Cerebellar nuclear complex (tissue), 1 donor: ENCODE measurements at places on chromosomes 7 and 10.
A peak's percentile ranks its signal among the peaks of the same experiment; 100 is the strongest.

GRCh38 chr7:21330462-21331178 is 97.3 kb upstream of the SP4 start:
- DNase-seq, result no peak

- DNase-seq, result no peak
Observed at GRCh38 chr7:94149789-94150545, 145.8 kb upstream of the BET1 start.

GRCh38 chr10:541750-542371 is 147.6 kb downstream of the DIP2C start:
- DNase-seq, result peak; percentile 59

DNA sequence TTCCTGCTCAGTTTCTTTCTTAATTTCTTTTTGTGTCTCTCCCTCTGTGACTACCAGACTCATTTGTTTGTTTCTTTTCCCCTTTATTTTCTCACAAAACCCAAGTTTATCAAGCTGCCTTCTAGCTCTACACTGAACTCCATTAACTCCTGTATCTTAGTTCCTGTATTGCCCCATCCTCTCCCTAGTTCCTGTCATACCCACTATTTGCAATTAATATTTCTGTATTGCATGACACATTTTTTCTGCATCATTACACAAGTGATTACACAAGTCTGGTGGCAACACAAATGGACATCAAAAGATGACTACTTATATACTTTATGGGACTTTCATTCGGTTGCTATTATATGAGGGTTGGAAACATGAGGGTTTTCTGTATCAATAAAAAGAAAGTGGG is 26.9 kb upstream of the OR9A4 start:
- DNase-seq, result no peak

DNA sequence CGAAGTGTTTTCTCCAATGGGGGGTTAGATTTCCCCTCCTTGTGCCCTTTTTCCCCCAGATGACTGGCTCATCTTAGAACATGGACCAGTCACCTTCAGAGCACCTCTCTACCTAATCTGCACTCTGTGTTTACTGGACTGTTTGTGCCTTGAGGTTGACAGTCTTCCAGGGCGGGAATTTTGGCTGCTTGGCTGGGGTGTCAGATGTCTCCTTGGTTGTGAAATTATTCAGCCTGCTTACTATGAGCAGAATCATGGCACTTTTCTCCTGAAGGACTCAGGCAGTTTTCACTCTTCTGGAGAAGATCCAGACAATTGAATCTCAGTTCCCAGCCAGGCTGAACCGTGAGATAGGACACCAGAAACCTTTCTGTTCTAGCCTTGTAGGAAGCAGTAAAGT is 60.3 kb upstream of the NFKB2 start:
- DNase-seq, result peak; percentile 45

DNA sequence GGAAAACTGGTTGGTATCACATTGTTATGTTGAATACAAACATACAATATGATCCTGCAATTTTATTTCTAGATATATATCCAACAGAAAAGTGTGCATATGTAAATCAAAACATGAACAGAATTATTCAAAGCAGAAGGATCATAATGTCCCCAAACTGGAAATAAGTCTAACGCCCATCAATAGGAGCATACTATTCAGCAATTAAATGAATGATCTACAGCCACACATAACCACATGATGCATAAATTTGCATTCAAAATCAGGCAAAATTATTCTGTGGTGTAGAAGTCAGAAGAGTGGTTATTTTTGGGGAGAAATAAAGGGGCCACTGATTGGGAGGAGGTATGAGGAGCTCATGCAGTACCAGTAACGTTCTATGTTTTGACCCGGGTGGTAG is 28.6 kb downstream of the NPY start:
- no peak for DNase-seq

DNA sequence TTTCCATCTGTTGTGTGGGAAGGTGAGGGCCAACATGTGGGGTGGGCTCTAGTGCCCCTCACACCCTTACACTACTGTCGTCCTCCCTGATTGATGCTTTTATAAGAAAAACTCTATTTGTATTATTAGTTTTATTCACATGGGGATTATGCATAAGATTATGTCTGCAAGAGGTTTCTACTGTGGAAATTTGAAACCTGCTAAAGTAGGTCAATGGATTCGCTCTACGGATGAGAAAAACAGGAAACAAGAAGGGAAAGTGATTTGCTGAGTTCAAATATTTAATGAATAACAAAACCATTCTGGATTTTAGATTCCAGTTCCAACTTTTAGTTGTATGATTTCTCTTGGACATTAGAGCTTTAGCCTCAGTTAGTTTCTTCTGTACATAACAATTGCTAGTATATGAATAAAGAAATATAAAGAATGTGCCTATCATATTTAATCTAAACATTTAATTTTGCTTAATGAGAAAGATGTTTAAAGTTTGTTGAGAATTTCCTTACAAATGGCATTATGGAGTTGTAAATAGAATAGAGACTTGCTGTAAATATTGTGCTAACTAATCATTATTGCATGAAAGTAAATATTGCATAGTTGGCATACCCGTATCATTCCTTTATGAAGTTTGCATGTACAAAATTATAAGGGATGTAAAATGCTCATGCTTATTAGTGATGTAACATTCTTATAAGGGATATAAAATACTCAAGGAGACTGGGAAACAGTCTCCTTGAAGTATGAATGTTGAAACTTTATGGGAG is 193.8 kb downstream of the THSD7A start:
- no peak for DNase-seq

DNA sequence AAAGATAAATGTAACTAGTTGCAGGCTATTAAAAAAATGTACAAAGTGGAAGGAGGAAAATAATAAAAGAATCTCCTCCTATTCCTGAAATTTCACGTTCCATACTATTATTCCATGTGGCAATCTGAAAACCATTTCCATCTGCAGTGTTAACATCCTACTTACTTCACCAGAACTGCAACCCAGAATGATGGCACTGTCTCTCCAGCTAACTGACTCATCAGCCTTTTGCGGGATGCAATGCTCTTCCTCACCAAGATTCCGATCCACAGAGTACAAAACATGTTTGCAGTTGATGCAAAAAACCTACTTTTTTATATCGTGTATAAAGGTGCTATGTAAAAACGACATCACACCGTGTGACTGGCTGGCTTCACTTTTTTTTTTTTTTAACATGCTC is 50.8 kb downstream of the ESYT2 start:
- DNase-seq, result no peak

DNA sequence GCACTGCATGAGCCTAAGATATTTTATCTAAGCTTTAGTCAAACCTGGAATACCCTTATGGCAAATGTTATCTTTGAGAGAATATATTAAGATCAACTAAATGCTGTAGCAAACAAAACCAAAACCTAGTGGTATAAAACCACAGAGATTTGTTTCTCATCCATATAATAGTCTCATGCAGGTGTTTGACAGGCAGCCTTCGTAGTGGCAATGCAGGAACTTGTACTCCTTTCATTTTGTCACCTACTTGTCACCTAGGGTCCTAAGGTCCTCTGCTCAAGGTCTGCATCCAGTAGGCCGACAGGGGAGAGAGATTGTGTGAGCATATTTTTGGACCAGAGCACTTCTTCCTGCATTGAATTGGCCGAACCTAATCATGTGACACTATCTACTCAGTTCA is 352.6 kb downstream of the GPR37 start:
- no peak for DNase-seq

GRCh38 chr7:44079331-44080021 is 2.9 kb downstream of the POLM start:
- DNase-seq, result no peak

- DNase-seq, result no peak
Observed at GRCh38 chr7:142833174-142834048, 21.5 kb upstream of the EPHB6 start.

DNA sequence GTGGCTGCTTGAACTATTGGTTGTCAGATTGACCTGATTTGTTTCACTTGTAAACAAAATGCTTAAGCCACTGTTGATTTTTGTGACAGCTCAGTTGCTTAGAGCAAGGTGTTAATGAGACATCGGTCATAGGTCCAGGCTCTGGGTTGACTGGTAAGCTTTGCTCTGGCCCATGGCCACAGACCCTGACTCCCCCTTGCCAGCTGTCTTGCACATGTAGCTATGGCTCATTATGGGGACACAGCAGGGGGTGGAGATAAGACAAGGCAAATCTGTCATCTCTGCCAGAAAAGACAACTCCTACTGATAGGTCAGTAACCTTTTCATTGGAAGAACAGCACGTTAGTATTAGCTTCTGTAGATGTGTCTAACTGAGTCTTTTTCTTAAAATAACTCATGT is 95.3 kb downstream of the KAT6B start:
- no peak for DNase-seq

- no peak for DNase-seq
Observed at GRCh38 chr10:132540456-132540855, 2.9 kb downstream of the INPP5A start.

DNA sequence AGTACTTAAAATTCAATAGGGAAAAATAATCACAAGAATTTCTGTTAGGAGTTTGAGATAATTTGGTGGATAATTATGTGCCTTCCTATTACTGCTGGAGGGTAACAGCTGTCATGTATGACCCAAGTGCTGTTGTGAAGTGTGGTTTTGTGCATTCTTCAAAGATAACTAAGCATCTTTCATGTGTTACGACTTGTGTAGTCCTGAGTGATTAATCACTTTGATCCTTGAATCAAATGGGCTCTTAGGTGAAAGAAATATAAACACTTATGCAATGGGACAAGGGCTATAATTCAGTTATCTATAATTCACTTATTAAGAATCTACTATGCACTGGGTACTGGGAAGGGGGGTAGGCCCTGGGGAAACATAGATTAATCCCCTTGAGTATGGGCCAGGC is 89.0 kb downstream of the CH25H start:
- no peak for DNase-seq

DNA sequence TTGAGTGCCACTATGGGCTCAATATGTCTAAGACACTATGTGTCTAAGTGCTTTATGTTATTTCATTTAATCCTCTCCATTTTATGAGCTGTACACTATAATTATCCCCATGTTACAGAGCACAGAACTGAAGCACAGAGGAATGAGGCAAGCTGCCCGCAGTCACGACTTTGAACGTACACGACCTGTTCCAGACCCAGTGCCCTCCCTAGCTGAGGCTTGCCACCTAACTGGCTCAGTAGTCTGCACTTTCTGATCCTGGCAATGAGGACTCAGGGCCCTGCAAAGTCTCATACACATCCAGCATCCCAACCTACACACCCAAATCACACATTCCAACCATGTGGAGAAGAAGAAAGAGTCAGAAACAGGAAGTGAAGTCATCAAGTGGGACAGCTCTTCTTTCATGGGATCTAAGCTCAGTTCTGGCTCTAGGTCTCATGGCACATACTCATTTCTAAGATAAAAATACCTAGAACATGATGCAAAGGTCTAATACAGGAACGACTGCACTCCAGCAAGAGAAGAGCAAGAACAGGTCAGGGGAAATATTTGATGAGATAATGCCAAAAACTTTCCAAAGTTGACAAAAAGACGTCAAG is 42.4 kb upstream of the DDC start:
- no peak for DNase-seq

DNA sequence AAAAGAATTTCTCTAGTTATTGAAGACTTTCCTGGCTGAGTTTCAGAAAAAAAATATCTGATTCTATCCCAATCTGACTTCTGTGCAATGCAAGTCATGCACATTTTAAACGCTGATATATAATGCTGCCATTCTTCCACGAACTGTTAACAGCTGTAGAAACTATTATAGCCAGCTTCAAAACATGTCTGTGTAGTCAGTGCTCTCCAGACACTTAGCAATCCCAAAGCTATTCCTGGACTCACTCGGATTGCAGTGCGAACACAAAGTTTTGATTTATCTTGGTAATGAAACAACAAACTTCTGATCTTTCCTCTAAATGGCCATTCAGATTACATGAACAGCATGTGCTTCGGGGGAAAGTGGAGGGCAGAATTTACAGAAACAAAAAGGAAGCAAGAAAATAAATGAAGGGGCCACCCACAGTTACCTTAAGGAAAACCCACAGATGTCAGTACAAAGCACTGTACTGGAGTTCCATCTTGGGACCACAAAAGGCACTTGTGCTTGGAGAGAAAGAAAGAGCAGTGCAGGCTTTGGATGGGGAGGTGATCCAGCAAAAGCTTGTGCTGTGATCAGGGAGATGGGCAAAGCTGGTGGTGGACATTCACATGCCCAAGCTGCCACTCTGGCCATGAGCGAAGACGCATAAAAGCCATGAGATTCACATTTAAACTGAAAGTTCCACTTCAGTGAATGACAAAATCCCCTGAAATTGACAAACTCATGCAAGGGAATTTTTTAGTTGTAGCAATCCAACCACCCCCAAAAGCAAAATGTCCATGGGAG is 32.1 kb upstream of the ADO start:
- no peak for DNase-seq

GRCh38 chr10:128499956-128500355 is 373.7 kb upstream of the MKI67 start:
- DNase-seq, result no peak

DNA sequence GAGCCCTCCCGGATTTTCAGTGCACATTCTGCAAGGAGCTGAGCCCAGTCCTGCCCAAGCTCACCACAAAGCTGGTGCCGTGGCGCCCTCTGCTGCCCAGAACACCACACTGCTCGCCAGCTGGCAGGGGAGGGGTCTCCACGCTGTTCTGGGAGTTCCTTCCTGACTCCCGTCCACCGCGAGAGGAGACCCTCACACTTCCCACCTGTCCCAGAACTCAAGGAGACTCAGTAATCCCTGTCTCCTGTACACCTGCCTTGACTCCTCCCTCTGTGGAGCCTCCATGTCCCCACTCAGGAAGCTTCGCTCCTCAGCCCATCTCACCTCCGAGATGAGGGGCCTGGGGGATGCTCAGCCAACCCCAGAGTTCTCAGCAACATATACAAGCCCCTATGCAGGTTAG is 11.3 kb downstream of the C10orf105 start:
- no peak for DNase-seq

DNA sequence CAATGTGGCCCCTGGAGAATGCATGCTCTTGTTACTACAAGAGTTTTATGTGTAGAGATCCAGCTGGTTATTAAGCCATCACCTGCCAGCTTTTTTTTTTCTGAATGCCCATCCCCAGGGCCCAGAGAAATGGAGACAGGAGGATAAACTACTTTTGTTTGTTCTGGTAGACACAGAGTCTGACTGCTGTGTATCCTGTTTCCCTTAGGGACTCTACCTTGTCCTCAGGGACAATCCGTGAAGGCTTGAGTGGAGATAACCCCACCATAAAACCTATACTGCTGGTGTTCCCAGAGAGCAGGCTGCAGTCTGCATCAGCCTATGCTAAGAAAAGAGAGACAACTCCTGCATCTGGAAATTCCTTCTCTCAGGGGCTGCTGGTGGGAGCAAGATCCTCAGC is at the start of gene OR2A5:
TSS of gene OR2A5 (plus strand) at position 301 of the 400 bp plus-strand sequence. CDS start 1,454 bp downstream, outside the sequence.
- DNase-seq, result no peak

- no peak for DNase-seq
Observed at GRCh38 chr7:158487631-158488151, 99.9 kb downstream of the PTPRN2 start.

- no peak for DNase-seq
Observed at GRCh38 chr7:105904064-105904463, 27.7 kb upstream of the ATXN7L1 start.

- no peak for DNase-seq
Observed at GRCh38 chr7:36261019-36261754, 108.1 kb downstream of the EEPD1 start.

DNA sequence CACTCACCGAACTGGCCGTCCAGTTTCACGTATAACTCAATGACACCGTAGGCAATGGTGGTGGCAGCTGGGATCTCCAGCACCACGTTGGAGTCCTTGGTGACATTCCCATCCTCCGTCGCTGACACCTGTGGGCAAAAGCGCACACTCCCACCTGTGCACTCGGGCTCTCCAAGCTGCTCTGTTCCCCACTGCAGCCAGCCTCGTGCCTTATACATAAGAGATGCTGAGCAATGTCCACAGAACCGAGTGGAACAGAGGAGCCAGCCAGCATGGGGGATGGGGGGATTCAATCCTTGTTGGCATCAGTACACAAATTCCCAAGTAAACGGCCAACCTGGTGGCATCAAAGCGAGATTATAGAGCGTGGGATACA is 40.0 kb downstream of the GSDME start:
- no peak for DNase-seq
